ENCODE measurements at places on chromosomes 11 and 22.

DNA sequence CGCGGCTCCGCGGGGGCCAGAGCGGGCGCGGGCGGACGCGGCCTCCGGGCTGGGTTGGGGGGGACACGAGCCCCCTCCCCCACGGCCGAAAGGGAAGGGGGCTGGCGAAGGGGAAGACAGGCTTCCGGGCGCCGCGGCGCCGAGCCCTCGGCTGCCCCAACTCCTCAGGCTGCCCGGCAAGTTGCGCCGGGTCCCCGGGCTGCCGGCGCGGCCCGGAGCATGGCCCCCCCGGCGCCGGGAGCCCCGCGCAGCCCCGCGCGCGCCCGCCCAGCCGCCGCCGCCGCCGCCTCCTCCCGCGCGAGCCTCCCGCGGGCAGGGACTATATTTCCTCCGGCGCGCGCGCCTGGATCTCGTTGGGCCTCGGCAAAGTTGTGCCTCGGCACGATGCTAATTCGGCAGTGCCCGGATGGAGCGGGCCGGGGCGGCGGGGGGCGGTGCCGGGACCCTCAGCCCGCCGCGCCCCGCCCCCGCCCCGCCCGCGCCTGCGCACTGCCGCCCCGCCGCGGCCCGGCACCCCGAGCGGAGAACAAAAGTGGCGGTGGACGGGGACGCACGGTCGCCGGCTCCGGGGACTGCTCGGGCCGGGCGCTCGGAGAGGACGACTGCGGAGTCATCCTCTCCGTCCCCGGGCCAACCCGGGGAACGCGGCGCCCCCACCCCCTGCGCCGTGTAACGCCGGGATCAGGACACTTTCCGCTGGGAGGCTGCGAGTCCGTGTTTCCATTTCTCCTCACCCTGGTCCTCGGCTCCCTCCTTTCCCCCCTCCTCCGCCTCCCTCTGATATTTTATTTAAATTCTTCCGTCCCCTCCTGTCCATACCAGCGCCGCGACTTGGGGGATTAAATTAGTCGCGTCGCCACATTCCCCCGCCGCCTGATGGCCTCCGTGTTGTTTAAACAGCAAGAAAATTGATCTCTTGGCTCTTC, at the start of gene PHF21B:
TSS of gene PHF21B (minus strand) at position 400 of the 926 bp plus-strand sequence. CDS start 456 bp downstream, outside the sequence.
- no peak for DNase-seq

- no peak for DNase-seq
These were observed 30.4 kb upstream of the SYT7 start for GRCh38 chr11:61611309-61611708.

GRCh38 chr11:114102993-114103896, 43.7 kb downstream of the ZBTB16 start:
- no peak for DNase-seq

- DNase-seq = no peak
These were observed 19.2 kb downstream of the LRRC55 start for GRCh38 chr11:57200917-57201316.

GRCh38 chr22:38881464-38881871, 9.5 kb upstream of the CBX6 start:
- DNase-seq = no peak

DNA sequence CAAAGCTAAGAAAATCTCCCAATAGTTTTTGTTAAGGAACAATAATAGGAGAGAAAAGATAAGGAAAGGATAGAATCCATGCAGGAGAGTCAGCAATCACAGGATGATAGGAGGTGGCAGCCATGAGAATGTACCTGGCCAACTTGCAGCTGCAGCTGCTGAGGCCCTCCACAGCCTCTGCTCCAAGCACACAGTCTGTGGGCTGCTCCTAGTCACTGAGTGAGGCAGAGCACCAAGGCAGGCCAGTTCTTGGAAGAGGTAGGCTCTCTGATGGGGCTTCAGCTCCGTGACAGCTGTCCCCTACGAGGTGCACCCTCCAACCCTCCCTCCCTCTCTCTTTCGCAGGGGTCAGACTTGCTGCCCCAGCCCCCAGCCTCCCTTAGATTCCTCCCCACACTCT, 5.5 kb upstream of the KCNJ1 start:
- no peak for DNase-seq

DNA sequence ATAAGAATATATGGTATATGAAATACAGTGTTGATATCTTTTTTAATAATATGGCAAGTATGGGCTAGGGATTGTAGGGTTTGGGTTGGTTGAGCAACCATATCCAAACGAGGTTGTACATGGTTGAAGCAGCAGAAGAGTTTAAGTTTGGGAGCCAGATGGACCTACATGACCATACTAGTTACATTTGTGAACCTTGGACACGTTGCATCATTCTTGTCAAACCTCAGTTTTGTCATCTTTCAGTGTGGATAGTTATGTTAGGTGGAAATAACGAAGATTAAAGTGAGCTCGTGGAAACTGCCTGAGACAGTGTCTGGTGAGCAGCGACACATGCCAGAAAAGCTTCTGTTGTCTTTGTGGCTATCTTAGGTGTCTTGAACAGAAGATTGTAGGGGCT, 307.1 kb upstream of the KIRREL3 start:
- no peak for DNase-seq

DNA sequence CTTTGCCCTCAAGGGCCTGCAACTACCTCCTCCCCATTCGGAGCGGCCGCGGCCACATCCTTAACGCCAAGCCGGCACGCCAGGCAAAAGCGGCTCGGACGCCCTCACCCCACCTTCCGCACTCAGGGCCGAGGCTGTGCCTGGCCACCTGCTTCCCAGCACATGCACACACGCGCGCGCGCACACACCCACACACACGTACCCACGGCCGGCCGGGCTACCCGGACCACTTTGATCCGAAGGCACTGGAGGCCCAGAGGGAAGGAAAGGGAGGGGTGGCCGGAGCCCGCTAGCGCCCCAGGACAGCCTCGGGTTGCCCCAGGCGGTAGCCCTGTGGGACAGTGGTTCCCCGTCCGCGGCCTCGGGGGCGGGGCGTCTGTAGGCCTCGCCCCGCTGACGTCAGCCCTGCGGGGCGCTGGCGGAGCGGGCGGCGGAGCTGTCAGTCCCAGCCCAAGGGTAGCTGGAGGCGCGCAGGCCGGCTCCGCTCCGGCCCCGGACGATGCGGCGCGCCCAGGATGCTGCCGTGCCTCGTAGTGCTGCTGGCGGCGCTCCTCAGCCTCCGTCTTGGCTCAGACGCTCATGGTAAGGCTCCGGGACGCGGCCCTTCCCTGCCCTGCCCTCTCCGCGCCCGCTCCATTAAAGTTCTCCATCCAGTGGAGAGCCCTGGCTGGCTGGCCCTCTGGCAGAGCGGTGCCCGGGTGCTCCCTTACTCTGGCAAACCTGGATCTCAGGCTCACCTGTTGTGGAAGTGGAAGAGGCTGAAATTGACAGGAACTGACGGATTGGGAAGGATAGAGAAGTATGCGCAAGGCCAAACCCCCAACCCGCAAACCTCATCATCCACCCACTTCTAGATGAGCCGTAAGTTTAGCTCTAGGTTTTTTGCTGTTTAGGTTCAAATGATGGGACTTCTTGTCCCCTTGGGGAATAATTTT, at the start of gene IL10RA:
TSS of gene IL10RA (plus strand) at position 442 of the 935 bp plus-strand sequence. CDS start at position 516, 74 bp downstream.
- peak; percentile 65 for DNase-seq

GRCh38 chr22:31377612-31378011, 21.8 kb upstream of the DRG1 start:
- DNase-seq = no peak

- DNase-seq = no peak
These were observed 132.5 kb upstream of the KIRREL3 start for GRCh38 chr11:127133061-127133460.

- DNase-seq = no peak
These were observed 9.2 kb downstream of the BAD start for GRCh38 chr11:64275031-64275800.
